ENCODE measurements at places on chromosomes 7 and 10.

- DNase-seq, result no peak
Measured at GRCh38 chr7:55977831-55978230, 13.4 kb downstream of the NIPSNAP2 start.

- DNase-seq, result no peak
Measured at GRCh38 chr10:111590703-111591102, 513.9 kb downstream of the ADRA2A start.

GRCh38 chr10:123746061-123746460 lies 79.9 kb downstream of the GPR26 start:
- DNase-seq, result no peak

- DNase-seq, result no peak
Measured at GRCh38 chr7:15891151-15891881, 204.8 kb upstream of the MEOX2 start.

GRCh38 chr10:86712317-86712707 lies 44.0 kb downstream of the LDB3 start:
- DNase-seq, result peak; percentile 9

DNA sequence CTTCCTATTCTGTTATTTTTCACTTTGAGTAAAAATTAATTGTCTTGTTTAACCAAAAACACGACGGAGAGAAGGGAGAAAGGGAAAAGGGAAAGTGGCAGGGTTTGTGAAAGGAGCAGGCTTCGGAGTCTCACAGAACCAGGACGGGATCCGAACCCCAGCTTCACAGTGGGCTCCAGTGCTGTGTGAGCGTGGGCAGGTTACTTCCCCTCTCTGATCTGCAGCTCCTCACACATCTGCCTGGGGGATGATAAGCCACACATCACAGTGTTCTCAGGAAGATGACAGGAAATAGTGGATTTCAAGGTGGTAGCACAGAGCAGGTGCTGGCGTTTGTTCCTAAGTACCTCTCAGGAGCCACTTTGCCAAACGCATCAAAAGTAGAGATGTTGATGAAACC lies 94.2 kb upstream of the GPR26 start:
- DNase-seq, result no peak

DNA sequence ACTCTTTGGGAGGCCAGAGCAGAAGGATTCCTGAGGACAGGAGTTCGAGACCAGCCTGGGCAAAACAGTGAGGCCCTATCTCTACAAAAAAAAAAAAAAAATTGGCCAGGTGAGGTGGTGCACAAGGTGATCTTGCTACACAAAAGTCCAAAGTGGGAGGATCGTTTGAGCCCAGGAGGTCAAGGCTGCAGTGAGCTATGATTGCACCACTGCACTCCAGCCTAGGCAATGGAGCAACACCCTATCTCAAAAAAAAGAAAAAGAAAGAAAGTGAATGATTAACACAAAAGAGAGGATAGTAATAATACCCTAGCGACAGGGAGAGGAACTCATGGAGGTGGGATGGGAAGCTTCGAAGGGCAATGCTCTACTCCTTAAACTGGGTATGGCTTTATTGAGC lies 30.4 kb downstream of the TMEM176B start:
- DNase-seq, result no peak

- DNase-seq, result no peak
Measured at GRCh38 chr7:93958651-93959050, 37.1 kb downstream of the GNG11 start.

DNA sequence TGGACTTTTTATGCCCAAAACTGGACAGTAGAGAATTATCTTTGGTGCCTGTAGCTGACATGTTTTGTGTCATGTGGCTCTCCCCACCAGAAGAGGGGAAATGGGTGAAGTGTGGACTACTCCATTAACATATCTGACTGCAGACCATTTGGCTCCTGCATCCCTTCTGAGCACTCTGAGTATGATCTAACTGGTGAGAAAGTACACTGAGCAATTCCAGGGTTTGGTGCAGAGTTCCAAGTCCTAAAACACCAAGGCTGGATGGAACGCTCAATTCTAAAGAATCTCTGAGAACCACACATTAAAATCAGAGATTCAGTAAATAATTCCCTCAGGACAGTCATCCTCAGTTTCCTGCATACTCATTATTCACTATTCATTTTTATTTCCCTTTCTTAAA lies 22.8 kb upstream of the OSBPL3 start:
- DNase-seq, result no peak

GRCh38 chr7:4742852-4743251 lies 32.6 kb upstream of the AP5Z1 start:
- DNase-seq, result no peak

- DNase-seq, result peak; percentile 16
Measured at GRCh38 chr7:2247141-2247995, 5.3 kb downstream of the NUDT1 start.

DNA sequence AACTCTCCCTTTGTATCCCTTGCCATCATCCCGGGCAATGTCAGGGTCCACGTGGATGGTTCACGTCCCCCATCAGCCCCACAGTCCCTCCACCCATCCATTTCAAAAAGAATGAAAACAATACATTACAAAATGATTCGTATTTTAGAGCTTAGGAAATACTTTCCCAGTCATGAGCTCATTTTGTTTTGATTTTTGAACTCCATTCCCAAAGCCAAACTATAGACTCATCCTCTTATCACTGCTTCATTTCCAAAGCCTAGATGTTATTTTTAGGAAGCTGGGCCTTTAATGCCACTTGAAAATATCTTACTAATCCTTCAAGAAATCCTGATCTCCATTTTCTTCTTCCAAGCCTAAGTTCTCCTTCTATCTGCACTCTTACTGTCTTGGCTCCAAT lies 72.1 kb downstream of the WNT2 start:
- DNase-seq, result no peak

DNA sequence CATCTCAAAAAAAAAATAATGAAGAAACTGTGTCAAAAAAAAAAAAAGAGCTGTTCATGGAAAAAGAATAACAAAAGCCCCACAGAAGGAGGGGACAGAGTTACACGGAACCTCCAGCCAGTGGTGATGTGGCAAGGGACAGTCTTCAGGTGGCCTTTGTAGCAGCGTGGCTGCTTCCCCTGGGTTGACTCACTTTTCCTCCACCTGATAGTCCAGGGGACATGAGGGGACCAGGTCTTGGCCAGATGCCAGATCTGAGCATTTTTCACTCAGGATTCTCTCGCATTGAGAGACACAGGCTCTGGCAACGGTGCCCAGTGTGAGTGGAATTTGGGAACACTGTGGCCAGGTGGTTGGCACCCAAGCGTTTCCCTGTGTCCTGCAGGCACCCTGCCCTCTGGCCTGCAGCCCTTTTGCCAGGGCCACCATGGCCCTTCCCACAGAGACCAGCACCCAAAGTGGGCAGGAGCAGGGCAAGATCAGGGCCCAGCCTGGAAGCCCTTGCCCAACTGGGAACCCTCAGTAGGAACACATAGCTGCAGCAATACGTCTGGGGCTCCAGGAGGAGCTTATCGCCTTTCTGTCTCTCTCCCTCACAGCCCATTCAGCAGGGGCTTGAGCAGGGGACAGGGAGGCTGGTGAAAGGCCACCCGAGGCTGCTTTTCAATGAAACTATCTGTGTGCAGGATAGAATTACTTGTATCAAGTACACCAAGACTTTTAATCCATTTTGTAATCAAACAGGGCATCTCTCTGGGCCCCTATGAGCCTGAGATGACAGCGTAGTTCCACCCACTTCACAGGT lies 159.1 kb downstream of the UBE2H start:
- no peak for DNase-seq

GRCh38 chr10:97081621-97082235 lies 104.0 kb downstream of the SLIT1 start:
- peak; percentile 49 for DNase-seq

DNA sequence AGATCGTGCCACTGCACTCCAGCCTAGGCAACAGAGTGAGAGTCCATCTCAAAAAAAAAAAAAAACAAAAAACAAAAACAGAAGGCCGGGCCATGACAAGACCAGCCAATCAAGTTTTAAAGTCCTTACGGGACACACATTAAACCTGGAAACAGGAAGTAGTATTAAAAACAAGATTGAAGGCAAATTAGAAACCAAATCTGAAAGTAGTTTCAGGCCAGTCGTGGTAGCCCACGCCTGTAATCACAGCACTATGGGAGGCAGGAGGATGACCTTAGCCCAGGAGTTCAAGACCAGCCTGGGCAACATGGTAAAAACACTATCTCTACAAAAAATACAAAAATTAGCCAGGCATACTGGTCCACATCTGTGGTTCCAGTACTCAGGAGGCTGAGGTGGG lies 18.1 kb downstream of the PSAP start:
- no peak for DNase-seq

DNA sequence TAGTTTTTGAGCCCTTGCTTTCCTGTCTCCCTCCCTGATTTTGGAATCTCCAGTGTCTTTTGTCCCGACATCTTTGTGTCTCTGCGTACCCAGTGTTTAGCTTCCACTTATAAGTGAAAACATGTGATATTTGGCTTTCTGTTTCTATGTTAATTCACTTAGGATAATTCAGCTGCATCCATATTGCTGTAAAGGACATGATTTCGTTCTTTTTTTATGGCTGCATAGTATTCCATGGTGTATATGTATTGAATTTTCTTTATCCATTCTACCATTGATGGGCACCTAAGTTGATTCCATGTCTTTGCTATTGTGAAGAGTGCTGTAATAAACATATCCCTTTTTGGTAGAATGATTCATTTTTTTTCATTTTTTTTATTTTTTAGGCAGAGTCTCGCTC lies 48.3 kb downstream of the ADK start:
- no peak for DNase-seq

Data from CD4-positive, alpha-beta T cell treated with Interleukin-6 for 4 hours (primary cell).